Activated CD4-positive, alpha-beta T cell treated with anti-CD3 and anti-CD28 coated beads, Interleukin-2, amount 50 U/mL, for 4 hours (primary cell): ENCODE measurements at places on chromosomes 12 and 14.

GRCh38 chr12:65427646-65428045 lies 149.2 kb downstream of the MSRB3 start:
- no peak for DNase-seq

DNA sequence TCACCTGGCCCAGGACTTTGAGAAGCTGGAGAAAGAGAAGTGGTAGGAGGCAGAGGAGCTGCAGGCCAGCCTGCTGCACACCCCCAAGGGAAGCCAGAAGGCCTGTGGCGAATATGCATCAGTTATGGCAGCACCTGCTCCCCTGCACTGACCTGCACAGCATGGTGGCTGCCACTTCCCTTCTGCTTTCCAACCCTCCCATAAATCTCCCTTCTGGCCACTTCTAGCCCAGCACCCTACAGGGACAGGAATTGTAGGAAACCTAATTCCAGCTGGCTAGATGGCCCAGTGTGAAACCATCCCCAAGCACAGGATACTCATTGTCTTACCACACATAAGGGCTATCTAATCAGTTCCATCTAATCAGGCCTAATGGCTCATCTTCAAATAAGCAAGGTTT lies 136.3 kb downstream of the TBX3 start:
- no peak for DNase-seq

- DNase-seq: no peak
These were observed 73.2 kb downstream of the NTF3 start for GRCh38 chr12:5505116-5505515.

DNA sequence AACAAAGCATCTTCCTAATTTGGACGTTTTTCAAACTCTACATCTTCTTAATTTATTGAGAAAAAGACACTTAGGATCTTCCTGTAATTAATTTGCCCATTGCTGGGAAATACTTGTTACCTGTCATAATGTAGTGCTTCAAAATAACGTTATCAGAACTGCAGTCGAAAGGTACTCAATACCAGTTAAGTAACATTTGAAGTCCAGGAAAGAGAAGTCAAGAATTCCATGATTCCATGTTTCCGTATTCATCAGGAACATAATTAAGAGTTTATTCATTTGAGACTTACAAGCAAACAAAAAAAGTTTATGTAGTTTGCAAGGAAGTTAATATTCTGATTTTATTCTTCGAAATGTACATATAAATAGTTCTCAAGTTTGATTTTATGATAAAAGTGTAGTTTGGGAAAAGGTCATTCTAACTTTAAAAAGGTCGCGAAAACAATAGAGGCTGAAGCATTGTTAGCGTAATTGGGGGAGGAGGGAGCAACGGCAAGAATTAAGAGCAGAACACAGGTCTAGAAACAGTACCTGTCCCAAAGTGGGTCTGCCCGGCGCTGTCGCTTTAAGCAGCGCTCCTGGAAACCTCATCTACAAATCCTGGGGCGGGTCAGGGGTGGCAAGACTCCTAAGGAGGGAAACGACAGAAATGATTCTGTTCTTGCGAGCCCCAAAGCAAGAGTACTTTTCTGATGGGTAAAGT lies 1.2 kb upstream of the KCNMB4 start:
- DNase-seq: no peak

DNA sequence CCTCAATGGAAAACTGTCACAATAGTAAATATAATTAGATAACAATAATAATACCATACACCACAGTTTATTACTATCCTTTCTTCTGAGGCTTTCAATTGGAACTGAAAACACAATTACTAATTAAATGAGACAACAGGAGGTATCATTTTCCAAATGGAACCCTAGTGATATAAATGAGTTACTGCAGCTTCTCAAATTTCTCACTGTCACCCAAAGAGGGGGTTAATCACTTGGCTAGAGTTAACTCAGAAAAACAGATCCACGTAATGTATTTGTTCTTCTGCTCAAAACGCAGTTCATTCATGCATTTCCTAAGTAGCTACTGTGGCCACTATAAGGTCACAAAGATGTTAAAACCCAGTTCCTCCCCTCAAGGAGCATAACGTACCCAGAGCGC lies 120.9 kb upstream of the FOXN3 start:
- no peak for DNase-seq

DNA sequence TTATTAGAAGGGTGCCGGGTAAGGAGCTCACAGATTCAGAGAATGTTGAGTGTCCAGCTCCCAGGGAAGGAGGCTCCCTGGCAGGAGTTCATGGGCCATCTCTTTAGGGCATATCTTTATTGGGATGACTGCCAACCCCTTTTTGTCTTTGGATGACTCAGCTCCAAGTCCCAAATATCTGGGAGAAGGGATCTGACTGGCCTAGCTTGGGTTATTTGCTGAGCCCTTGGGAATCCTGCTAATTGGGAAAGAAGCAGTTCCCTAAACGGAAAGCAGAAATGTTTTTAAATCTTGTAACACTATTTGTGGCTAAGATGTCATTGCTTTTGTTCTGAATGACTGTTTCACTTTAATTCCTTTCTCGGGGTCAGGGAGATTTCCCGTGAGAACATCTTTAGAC lies 12.6 kb downstream of the DDX55 start:
- no peak for DNase-seq

DNA sequence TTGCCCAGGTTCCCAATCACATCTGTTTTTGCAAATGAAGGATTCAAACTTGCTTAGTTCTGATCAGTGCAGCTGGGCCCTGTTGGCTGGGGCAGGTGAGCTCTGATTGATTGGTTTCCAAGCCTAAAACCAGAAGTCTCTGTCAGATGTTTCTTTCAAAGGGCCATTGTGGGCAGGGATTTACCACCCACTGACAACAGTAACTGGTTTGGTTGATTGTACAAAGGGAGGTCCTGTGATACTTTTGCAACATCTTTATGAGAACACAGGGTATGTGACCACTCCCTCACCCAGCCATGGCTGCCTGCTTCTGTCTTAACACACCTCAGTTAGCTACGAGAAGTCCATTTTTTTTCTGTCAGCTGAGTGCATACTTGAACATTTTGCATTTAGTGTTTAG lies 184.1 kb downstream of the FLRT2 start:
- DNase-seq: no peak

GRCh38 chr14:99192028-99192621 lies 79.9 kb downstream of the BCL11B start:
- peak; percentile 30 for DNase-seq

GRCh38 chr12:57455374-57456144 lies 452 bp downstream of the INHBE start:
- DNase-seq: no peak

GRCh38 chr12:65867394-65867793 lies 43.1 kb downstream of the HMGA2 start:
- DNase-seq: no peak

- no peak for DNase-seq
These were observed 14.2 kb downstream of the SSH1 start for GRCh38 chr12:108843187-108843586.

DNA sequence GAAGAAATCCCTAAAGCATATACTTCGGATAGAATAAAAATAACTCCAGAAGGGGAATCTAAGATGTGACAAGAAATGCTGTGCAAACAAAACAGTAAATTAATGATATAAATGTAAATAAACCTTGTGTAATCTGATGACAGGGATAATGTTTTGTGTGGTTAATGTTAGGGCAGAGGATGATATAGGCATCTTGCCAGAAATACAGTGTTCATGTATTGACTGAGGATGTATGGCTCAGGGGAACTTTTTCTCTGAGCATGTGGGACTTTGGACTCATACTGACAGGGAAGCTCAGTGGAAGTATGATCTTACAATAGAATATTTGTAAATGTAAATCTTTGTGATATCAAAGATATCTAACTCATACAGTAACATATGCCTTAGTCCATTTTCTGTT lies 420.2 kb downstream of the TMTC2 start:
- no peak for DNase-seq

GRCh38 chr12:32780071-32780470 lies 24.4 kb upstream of the YARS2 start:
- DNase-seq: no peak

DNA sequence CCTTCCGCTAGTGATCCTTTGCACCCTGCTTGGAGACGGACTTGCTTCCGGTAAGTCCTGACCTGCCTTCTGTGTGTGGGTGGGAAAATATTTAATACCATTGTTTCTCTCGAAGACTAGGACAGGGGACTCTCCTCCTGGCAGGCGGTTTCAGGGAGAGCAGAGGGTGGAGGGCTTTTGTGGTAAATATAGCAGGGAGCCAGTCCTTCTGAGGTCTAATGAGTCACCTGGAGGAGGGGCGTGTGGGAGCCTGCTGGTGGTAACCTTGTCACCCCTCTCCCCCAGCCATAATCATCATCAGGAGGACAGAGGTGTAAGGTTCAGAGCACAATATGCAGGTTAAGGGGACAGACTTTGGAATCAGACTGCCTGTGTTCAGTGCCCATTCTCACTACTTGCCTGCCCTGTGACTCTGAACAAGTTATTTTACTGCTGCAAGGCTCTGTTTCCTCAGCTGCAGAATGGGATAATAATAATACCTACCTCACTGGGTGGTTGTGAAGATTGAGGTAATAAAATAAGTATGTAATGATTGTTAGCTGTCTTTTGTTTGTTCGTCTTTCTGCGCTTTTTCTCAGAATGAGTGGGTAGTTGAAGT lies 47.4 kb downstream of the SUSD6 start:
- peak; percentile 40 for DNase-seq

- no peak for DNase-seq
These were observed 57.0 kb upstream of the DIO3 start for GRCh38 chr14:101504096-101504948.

DNA sequence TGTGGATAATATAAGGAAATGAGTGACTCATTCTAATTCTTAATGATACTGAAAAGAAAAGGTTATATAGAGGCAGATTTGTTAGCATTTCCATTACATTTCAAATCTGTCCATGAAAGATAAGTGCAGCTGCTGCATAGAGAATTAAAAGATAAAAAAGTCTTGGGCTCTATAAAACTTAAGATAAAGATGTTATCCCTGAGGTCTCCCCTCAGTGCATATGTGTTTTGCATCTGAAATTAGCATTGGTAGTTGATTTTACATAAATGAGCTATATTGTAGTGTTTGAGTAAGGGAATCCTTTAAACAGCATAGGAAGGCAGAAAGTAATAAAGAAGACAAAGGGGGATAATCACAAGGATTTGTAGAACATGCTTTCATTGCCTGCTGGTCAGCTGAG lies 206.2 kb downstream of the FSCB start:
- DNase-seq: no peak

DNA sequence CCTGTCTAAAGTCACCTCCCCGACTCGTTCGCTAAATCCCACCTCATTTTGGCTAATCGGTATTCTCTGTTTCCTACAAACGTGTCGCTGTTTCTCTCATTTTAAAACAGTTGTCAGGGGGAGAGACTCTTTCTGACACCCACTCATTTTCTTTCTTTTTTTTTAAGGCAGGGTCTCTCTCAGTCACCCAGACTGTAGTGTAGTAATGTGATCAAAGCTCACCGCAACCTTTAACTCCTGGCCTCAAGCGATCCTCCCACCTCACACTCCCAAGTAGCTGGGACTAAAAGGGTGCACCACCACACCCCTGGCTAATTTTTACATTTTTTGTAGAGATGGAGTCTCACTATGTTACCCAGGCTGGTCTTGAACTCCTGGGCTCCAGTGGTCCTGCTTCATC lies 19.1 kb downstream of the WDR20 start:
- no peak for DNase-seq

DNA sequence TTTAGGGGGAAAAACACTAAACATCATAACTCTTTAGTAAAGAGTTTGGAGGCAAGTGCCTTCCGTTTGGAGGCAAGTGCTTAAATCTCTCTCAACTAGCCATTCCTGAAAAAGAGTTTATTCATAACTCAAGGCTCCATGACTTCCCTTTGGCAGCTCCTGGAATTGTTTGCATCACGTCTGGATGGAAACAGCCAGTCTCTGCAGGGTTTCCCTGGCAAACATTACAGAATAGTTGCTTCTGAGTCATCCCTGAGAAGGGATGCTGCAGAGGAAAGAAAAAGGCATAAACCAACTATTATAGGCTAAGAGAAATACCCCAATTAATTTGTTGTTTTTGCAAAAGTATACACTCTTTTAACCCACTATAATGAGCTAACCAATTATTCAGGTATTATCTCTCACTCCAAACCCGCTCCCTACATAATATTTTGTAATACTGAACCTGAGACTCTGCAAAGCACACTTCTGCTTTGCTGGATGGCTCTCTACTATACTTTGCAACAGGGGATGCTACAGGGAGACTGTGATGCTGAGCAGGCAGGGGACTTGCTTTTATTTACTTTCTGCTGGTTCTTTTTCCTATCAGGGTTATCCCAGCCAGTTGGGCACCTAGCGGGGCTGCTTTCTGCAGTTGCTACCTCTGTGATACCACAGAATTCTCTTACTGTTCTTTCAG lies 497.7 kb downstream of the FUT8 start:
- no peak for DNase-seq

DNA sequence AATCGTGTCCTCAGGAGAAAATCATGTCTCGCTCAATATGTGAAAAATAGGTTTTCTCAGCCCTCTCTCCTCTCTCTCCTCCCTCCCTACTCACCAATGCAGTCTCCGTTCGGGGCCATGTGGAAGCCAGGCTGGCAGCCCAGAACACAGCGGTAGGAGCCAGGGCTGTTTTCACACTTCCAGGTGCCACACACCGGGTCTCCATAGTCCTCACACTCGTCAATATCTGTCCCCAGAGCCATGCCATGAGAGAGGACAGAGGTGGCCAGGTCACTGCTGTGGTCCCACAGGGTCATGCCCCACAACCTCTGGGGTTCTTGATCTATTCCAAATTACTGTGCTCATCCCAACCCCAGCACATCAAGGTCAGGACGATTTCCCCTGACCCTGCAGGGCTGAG lies 13.5 kb downstream of the ISCA2 start:
- DNase-seq: no peak

DNA sequence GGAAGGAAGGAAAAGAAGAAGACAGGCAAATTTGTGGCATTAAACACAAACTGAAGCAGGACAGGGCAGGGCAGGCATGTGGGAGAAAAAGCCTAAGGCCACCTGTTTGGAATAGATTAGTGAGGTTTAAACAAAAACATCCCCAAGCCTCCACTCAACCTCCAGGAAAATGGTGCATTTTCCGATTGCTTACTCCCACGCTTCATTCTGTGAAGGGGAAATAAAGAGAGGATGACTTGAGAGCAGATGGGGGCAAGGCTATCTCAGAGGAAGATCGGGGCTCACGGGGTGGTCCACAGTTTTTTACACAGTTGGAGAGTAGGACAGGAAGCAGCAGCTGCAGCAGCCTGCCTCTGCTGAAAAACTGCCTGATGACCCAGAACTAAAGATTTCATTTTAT lies 250.9 kb downstream of the DUSP6 start:
- DNase-seq: no peak

GRCh38 chr12:47980779-47981495 lies 17.5 kb downstream of the TMEM106C start:
- no peak for DNase-seq

GRCh38 chr14:67576216-67576955 lies 23.7 kb downstream of the PIGH start:
- DNase-seq: no peak

DNA sequence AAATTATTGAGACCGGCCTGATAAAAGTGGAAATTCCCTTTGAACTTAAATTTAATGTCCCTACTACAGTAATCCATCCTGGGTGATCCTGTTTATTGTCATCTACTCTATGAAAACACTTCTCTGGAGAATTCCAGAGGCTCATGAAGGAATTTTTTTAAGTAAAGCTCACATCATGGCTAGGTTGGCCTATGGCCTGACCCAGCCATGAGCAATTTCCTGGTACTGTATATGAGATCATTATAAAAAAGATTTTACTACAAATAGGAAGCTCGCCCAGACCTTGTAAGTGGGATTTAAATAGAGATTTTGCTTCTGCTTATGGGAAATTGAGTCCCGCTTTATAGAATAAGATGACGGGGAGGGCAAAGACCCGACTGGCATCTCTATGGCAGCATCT lies 215.5 kb downstream of the DPF3 start:
- DNase-seq: no peak
